ENCODE measurements at places on chromosomes 4 and X.

DNA sequence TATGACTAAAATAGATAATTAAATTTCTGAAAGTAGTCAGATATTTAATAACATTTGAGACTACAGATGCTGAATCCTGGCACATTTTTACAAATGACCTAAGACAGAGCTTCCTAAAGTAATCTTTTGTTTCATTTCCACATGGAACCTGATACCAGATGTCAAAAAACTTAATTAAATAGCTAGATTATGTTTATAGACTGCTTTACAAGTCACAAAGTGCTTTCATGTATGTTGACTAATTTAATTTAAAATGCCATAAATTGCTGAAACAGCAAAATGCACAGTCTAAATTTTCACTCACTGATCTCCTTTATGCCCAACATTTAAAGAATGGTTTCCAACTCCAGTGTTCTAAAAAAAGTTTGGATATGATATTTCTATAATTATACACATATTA is 299.1 kb upstream of the TBX22 start:
- DNase-seq = no peak

- no peak for DNase-seq
Measured at GRCh38 chrX:12249997-12250396, 111.7 kb downstream of the FRMPD4 start.

DNA sequence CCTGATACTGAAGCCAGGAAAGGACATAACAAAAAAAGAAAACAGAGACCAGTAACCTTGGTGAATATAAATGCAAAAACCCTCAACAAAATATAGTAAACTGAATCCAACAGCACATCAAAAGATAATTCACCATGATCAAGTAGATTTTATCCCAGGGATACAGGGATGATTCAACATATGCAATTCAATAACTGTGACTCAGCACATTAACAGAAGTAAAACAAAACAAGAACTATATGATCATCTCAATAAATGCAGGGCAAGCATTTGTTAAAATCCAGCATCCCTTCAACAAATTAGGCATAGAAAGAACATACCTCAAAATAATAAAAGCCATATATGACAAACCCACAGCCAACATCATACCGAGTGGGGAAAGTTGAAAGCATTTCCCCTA is 112.0 kb downstream of the HHIP start:
- no peak for DNase-seq

GRCh38 chr4:65510976-65511375 is 159.3 kb downstream of the EPHA5 start:
- no peak for DNase-seq

- DNase-seq = no peak
Measured at GRCh38 chr4:82618103-82618720, 56.4 kb upstream of the TMEM150C start.

DNA sequence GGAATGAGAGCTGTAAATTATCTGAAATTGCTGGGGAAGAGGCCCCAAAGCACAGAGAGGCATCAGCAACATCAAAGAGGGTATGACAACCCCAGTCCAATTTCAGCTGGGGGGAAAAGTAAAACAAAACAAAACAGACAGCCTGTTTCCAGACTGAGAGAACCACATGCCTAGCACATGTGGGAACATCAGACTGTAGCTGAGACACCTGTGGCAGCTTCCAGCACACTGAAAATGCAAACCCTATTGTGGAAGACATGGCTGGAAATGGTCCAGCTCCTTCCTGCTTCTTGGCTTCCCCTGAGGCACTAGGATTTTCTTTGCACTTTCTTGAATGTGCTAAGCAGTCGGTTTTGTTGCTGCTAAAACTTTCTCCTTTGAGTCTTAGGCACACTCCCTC is 240.9 kb upstream of the STS start:
- DNase-seq = no peak

GRCh38 chrX:147679356-147680005 is 232.2 kb upstream of the FMR1 start:
- no peak for DNase-seq

DNA sequence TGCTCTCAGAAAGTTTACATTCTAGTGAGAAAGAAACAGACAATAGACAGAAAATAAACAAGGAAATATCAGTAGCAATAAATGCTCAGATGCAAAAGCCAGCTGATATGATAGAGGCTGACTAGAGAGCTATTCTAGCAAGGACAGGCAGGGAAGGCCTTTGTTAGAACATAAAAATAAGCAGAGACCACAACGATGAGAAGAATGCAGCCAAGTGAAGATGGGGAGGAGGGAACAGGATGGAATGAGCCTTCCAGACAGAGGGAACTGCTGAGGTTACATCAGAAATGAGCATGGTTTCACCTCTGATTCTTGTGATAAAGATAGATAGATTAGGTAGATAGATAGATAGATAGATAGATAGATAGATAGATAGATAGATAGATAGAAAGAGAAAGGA is 7.6 kb upstream of the SOWAHB start:
- DNase-seq = no peak

DNA sequence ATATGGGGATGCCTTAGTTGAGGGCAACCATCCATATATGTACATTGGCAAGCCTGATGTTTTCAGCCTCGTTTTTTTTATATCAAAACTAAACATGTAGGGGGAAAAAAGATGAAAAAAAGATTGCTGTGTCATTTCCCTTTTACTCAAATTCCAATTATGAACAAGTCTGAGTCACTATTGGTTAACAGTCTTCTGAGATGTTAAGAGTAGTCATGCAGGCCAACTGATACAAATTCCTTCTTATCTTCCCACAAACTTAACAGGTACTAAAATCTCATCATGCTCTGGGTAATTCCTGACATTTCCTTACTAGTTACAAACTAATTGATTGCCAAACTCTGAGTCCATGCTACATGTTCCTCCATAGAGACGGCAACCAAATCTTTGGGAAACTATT is 222.1 kb downstream of the FRMPD4 start:
- no peak for DNase-seq

- DNase-seq = peak; percentile 77
Measured at GRCh38 chr4:1167244-1167949, 5.0 kb downstream of the SPON2 start.

- no peak for DNase-seq
Measured at GRCh38 chr4:186823989-186824388, 100.3 kb upstream of the FAT1 start.

DNA sequence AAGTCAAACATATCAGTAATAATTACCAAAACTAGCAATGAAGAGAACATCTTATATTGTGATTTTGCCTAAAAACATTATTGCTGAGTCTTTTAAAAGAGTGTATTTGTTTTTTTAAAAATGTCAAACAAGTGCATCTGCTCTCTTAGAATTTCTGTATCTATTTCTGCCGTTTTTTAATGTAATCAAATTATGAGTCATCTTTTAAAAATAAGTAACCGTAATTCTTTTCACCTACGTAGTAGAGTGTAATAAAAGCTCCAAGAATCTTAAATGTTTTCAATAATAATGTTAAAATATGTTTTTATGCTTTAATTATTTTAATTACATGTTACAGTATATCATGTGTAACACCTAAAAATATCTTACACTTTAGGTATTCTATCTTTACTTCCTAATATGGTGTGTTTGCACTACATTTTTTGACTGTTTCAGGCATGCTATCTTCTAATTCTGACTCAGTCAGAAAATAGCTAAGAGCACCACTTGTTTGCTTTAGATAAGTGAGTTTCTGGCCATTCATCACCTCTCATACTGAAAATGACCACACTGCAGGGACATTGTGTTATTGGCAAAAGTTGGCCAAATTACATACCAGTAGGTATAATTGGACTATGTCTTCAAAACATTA is 368.5 kb downstream of the PCDH7 start:
- DNase-seq = no peak

DNA sequence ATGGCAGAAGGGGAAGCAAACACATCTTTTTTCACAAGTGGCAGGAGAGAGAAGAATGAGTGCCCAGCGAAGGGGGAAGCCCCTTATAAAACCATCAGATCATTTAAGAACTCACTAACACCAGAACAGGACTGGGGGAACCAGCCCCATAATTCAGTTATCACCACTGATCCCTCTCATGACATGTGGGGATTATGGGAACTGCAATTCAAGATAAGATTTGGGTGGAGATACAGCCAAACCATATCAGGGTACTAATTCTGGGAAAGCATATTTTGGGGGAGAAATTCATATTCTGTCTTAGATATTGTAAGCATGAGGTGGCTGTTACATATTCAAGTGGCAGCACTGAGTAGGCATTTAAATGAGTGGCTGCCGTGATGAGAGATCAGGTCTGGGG is 87.8 kb downstream of the RAPGEF2 start:
- no peak for DNase-seq

DNA sequence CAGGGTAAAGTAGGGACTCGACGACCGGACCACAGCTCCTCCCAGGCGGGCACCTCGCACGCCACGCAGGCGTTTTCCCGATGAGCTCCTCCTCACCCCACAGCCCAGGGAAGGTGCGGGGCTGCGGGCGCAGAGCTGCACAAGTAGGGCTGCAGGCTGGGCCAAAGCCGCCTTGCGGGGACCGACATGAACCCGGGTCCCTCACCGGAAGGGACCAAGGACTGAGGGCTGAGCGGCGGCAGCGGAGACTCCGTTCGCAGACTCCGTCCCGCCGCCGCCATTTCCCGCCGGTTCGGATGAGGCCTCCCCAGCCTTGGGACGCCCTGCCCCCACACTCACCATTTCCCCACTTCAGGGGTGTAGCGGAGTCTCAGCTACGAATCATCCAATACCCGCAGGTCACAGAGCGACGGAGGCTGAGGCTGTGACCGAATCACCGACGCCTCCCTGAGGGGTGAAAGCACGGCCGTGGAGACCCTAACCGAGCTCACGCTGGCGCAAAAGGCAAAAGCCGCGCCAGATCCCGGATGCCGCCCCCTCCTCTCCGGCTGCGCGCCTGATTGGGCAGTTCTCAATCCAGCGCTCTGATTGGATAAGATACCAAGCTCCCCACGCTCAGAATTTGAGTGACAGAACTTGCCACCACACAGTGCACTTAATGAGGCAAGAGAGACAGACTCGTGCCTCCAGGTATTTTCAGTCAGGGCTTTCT is at the start of gene ZNF732:
TSS of gene ZNF732 (minus strand) at position 506 of the 712 bp plus-strand sequence. CDS start at position 342, 164 bp downstream.
- DNase-seq = no peak

Measured in stimulated activated CD8-positive, alpha-beta memory T cell treated with anti-CD3 and anti-CD28 coated beads, Interleukin-4, amount 100 ng/mL, for 4 hours (primary cell).